ENCODE measurements at places on chromosomes 7 and 10.

DNA sequence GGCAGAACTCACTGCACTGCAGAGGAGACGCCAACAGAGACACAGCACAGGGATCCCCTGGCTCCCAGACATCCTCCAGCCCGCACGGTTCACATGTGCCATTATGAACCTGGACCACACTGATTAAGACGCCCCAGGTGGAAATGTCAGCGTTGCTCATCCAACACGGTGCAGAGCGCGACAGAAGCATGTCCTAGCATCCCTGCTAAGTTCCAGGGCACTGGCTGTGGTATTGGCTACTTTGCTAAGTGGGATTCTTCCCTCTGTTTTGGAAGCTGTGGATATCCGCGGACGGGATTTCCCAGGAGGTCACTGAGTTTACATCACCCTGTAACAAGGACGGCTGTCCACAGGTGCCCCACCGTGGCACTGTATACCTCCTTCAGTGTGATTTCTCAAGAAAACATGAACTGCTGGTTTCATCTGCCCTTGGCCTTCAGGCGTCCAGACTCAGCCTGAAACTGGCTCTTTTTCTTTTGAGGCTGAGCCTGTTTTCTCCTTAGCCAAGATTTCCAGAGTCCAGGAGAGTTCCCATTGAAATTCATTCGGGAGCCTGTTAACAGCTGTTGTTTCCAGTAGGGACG, 324.0 kb downstream of the WDR37 start:
- no peak for DNase-seq

DNA sequence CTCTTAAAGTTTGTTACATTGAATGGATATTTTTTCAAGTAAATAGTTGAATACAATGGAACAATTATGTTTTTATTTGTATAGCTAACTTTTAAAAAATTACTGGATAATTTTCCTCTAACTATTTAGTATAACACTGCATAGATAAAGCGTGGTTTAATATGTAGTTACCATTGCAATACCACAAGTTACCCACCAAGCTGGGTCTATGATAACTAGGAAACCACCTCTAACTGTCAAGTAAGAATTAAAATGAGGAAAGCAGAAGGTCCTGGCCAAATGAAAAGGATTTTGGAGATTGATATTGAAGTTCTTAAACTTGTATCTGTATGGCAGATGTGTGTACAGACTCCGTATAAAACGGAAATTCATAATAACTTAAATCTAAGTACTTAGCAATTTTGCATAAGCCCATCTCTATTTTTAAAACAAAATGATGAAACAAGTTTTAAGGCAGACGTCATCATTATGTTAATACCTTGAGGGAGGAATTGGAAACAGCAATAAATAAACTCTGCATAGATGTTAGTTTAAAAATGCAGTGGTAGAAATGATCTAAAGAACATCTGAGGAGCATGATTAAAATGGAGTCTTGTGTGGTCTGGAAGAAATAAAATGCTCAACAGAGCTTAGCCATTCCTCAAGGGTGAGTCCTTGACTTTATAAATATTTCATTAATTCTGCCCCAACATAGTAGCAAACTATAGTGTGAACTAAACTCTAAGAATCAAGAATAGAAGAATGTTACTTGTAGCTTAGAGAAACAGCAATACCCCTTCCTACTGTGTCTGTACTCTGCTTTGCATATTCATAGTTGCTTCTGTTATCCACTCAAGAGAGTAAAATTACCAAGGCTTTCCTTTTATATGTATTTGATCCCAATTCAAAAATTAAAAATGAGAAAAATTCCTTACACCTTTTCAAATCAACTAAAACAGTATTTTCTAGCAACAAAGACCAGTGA, 206.4 kb upstream of the FERD3L start:
- no peak for DNase-seq

GRCh38 chr7:95865716-95866371, 93.5 kb downstream of the DYNC1I1 start:
- DNase-seq, result no peak

DNA sequence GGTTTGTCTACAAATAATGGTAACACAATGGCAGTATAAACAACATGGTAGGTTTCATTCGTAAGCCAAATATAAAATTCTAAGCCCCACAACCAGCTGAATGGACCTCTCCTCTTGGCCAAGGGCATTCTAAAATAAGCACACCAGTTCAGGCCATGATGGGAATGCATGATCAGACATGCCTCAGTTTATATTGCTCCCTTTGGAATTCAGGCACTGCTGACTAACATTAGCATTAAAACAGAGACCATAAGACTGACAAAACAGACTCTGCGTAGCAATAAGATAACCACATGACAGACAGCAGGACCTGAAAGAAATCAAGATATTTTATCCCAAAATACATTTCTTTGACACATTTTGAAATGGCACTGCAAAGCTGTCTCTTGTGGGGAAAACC, 125.8 kb downstream of the FAM107B start:
- no peak for DNase-seq

DNA sequence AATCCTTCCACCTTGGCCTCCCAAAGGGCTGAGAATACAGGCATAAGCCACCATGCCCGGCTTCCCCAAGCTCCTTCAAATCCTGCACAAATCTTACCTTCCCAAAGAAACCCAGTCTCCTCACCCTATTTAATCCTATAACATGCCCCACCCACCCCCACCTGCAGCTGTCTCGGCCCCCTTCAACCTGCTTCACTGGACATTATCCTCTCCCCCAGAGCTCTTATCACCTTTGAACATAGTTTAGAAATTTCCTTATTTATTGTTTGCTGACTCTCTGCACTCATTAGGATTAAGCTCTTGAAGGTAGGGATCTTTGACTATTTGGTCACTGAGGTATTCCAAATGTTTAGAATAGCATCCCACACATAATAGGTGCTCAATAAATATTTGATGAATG, 3.5 kb downstream of the ZNF467 start:
- no peak for DNase-seq

GRCh38 chr10:50600286-50600685, 23.5 kb downstream of the SGMS1 start:
- no peak for DNase-seq

GRCh38 chr7:158361326-158361946, 226.2 kb downstream of the PTPRN2 start:
- no peak for DNase-seq

DNA sequence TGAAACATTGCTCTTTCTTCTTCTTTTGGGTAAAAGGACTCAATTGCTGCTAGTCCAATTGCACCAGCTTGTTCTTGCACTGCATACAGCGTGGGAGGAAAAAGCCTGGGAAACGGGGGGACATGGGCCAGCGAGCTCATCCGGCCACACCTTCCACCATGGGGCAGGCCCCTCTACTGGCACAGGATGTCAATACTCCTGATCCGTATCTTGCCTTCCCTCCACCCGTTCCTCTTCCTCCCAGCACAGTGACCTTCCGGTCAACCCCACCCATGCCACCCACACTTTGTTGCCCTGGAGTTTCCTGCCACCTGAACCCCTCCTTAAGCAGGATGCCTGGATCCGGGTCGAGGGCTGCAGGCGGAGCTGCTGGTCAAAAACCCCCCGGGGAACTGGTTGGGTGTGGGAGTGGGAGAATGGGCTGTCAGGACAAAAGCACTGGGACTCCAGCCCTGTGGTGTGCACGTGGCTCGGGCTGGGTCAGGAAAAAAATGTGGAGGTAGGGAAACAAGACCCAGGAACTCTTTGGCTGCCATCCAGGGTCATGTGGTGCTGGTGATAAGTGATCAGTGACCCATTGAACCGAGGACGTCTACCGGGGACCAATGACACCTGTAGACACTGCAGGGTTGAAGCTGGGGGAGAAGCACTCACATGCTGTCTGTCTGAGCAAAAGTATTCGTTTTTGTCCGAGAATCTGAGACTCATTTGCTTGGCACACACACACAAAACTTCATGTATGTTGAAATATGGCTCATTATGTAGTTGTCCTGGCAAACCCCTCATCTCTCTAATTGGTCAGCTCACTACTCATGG, 8.1 kb downstream of the IL2RA start:
- DNase-seq, result no peak

- DNase-seq, result no peak
Measured at GRCh38 chr7:55247428-55247827, 117.7 kb upstream of the LANCL2 start.

DNA sequence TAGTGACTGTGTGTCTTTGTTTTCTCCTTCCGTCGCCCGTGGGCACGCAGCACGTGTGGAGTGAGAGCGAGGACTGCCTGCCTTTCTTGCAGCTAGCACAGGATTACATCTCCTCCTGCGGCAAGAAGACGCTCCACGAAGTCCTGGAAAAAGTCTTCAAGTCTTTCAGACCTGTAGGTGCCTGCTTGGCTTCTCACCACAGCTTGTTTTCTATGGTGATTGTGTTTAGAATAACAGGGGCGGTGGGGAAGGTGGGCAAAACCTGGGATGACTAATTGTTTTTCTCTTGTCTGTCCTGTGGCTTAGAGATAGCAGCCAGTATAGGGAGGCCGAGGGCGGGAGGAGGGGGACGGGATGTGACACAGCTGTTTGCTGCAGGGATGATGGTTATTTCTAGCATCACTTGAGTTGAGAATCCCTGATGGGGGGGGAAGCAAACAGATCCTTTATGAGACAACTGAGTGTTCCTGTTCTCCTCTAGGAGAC, 11.4 kb downstream of the MTURN start:
- DNase-seq, result no peak

- no peak for DNase-seq
Measured at GRCh38 chr10:3271354-3272115, 99.0 kb upstream of the PITRM1 start.

DNA sequence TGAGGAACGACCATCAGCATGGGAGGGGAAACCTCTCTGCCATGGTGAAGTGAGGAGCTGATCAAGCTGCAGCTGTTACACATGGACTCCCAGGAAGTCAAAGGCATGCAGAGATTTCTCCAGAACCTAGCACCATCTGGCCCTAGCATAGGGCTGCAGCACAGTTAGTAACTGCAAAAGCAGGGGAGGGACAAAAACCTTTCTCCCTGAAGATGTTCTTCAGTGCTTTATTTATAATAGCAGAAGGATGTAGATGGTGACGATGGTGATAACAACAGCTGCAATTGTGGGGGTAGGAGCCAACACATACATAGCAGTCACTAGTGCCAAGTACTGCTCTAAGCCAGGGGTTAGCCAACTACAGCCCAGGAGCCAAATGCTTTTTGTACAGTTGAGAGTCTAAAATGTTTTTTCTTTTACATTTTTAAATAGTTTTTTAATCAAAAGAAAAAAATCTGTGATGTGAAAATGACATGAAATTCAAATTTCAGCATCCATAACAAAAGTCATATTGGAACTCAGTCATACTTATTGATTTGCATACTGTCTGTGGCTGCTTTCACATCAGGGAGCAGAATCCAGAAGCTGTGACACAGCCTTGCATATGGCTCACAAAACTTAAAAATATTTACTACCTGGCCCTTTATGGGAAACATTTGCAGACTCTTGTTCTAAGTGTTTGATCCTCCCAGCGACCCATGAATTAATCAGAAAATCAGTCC, 299.5 kb downstream of the ELMO1 start:
- peak; percentile 62 for DNase-seq

GRCh38 chr10:772227-772637, 82.8 kb upstream of the DIP2C start:
- DNase-seq, result no peak

- no peak for DNase-seq
Measured at GRCh38 chr7:140342727-140343514, 55.4 kb downstream of the SLC37A3 start.

DNA sequence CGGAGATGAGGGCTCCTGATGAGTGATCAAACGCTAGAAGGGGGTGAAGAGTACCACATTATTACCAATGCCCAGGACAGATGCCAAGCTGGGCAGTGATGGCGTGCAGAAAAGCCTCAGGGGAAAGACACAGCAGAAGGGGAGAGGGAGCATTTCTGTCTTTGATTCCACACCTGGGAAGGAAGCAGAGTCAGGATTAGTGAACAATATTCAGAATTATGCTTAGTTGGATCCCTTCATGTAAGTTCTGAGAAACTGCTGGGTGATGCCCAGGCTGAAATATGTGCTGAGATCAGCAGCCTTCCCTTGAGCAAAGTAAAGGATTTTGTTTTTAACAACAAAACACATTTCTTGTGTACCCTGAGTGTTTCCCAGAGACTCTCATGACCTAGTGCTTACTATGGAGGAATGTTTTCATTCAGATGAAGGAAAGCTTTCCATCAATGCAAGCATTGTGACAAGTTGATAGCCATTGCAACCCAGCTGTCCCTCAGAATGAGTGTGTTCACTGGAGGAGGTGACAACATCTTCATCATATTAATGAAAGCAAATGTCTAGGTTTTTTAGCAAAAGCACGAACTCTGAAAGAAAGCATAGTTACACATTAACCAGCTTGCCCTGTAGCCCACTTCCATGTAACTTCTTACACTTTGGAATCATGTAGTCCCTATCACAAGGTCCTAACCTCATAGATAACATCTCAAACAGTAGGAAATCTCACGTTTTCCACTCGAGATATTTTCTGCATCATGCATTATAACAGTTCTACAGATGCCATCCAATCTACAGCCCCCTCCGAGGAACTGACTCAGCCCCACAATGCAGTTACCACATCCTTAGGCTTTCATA, 23.8 kb upstream of the AKR1C1 start:
- no peak for DNase-seq

DNA sequence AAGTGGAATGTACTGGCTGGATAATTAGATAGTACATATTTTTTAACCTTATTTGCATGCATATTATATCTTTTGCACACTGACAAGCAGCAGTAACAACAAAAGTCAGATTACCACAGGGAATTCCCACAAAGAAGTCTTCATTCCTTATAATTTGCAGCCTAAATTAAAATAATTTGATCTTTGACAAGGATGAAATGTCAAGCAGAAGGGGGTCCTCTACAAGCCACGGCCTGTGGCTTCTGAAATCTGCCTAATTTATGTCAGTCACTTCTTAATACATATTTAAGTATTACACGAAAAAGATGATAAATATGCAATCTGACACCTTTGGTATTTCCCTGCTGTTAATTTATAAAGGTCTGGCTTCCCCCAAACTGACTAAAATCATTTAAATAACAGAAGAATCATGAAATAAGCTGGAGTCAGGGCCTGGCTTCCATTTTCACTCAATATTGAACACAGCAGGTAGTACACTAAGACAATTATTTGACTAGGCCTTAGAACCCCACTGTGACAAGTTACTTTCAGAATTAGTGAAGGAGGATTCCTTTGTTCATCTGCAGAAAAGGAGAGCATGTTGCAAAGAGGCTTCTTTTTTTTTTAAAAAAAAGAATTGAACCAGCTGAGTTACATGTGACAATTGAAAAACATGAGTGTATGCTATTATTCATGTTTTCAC, 351.1 kb upstream of the ETV1 start:
- peak; percentile 80 for DNase-seq

Measured in NCI-H446 treated with DMSO at 0.1 percent for 48 hours (cell line).